ENCODE measurements at places on chromosomes 11 and 22. TPM values are rescaled to one million over a fixed set of nuclear protein-coding genes. Genes with fewer than 3 reads are reported as not detected.

LRRC32 gene
- total RNA-seq = 5.4 TPM

GTSE1 gene
- 0.50 TPM for total RNA-seq

RAB36 gene
- total RNA-seq = 5.6 TPM

SPA17 gene
- total RNA-seq = 7.4 TPM

OR51G1 gene
- not detected for total RNA-seq

CRKL gene
- total RNA-seq = 40.1 TPM

NAALAD2 gene
- total RNA-seq = 2.5 TPM

GVQW3 gene
- total RNA-seq = 1.8 TPM

SDHD gene
- total RNA-seq = 188 TPM

UBQLNL gene
- 0.15 TPM for total RNA-seq

STX5 gene
- total RNA-seq = 47.5 TPM

GRAP2 gene
- not detected for total RNA-seq
